ENCODE measurements at places on chromosomes 4 and X. TPM values are rescaled to one million over a fixed set of nuclear protein-coding genes. Genes with fewer than 3 reads are reported as not detected.

The CLGN gene
- not detected for total RNA-seq

The DKK2 gene
- total RNA-seq: not detected

The SLC9A7 gene
- total RNA-seq: 10.8 TPM

The UGT2B7 gene
- not detected for total RNA-seq

The MAGEC3 gene
- not detected for total RNA-seq

The SEL1L3 gene
- 91.3 TPM for total RNA-seq

The C4orf50 gene
- total RNA-seq: 1.2 TPM

The LARP7 gene
- 47.0 TPM for total RNA-seq

The BGN gene
- not detected for total RNA-seq

The RPS6KA6 gene
- total RNA-seq: 0.05 TPM

The HTR2C gene
- total RNA-seq: not detected

The ETDA gene
- total RNA-seq: not detected

The COX7B2 gene
- total RNA-seq: not detected

- no peaks in the 10 kb centered on the region for H3K36me3 ChIP-seq
- H3K27ac ChIP-seq: no peak overlapping the region
- no peaks in the 10 kb centered on the region for H3K4me1 ChIP-seq
- DNase-seq: no peak
- H3K27me3 ChIP-seq: peaks cover 4% of the 10 kb centered on the region
- no peak overlapping the region for H3K4me3 ChIP-seq
Measured at GRCh38 chr4:158192439-158193158, 17.7 kb upstream of the TMEM144 start.

GRCh38 chr4:74037076-74037955 is 1.2 kb downstream of the CXCL3 start:
- no peak overlapping the region for H3K27ac ChIP-seq
- peaks cover 40% of the 10 kb centered on the region for H3K27me3 ChIP-seq
- peaks cover 5% of the 10 kb centered on the region for H3K4me1 ChIP-seq
- peak overlapping the region; percentile 22 for H3K4me3 ChIP-seq

- no peak for DNase-seq
- H3K4me3 ChIP-seq: no peak overlapping the region
- H3K4me1 ChIP-seq: peaks cover 24% of the 10 kb centered on the region
Measured at GRCh38 chr4:1170156-1170975, 2.0 kb downstream of the SPON2 start.

- no peaks in the 10 kb centered on the region for H3K4me1 ChIP-seq
- no peaks in the 10 kb centered on the region for H3K27me3 ChIP-seq
- no peak for DNase-seq
- no peaks in the 10 kb centered on the region for H3K36me3 ChIP-seq
- no peak overlapping the region for H3K27ac ChIP-seq
Measured at GRCh38 chr4:144399927-144400326, 246.0 kb upstream of the HHIP start.

DNA sequence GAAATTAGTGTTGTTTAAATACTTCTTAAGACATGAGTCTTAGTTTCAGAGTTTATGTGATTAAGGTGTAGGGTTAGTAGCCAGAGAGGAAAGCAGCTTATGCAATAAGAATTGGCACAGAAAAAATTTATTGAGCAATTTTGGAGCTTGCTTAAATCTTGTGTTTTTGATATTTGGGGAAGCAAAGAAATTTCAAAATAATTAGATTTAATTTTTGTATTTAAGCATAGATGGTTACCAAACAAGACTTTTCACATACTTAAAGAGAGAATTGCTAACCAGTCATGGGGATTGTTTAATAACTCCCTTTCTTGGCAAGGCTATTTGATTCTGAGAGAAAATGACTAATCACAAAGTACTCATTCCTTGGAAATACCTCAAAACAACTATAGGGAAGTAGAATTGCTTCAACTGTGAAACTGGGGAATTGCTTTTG is 202.0 kb upstream of the GRID2 start:
- no peak for DNase-seq
- H3K36me3 ChIP-seq: no peaks in the 10 kb centered on the region

DNA sequence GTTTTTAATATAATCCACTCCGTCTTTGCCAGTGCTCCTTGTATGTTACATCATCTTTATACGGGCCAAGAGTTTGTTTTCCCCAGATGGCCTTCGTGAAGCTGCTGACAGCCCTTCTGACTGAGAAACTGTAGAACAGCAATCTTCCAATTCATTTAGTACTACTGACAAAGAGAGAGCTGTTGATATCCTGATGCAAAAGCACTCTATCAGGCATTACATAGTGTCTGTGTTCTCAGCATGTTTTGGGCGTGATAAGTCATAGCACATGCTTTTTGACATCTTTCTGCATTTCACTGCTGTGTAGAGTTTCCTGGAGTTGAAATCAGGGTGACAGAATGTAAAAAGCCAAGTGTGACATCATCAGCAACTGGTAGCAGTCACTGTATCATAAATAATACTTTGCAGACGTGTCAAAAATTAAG is 746.3 kb upstream of the FAM241A start:
- H3K4me3 ChIP-seq: no peak overlapping the region
- no peak overlapping the region for H3K27ac ChIP-seq
- no peaks in the 10 kb centered on the region for H3K27me3 ChIP-seq
- H3K4me1 ChIP-seq: no peaks in the 10 kb centered on the region

DNA sequence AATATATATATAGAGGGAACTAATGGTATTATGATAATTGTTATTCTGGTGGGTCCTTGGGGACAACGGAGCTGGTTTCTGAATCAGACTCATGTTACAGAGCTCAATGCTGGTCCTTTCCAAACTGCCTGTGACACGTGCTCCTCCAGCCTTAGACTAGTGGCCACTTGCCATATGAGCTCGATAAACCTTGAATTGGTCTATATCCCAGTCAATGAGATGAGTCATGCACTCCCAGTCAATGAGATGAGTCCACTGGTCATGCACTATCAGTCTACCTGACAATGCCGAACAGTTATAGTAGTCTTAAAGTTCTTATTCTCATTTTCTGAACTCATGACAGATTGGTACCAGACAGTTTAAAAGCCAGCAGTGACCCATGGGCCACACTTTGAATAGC is 325.2 kb downstream of the LDB2 start:
- no peaks in the 10 kb centered on the region for H3K4me1 ChIP-seq
- no peaks in the 10 kb centered on the region for H3K27me3 ChIP-seq
- DNase-seq: no peak
- no peaks in the 10 kb centered on the region for H3K36me3 ChIP-seq
- no peak overlapping the region for H3K27ac ChIP-seq

- no peaks in the 10 kb centered on the region for H3K4me1 ChIP-seq
- H3K4me3 ChIP-seq: no peak overlapping the region
- no peak for DNase-seq
- no peaks in the 10 kb centered on the region for H3K27me3 ChIP-seq
- no peaks in the 10 kb centered on the region for H3K36me3 ChIP-seq
- H3K27ac ChIP-seq: no peak overlapping the region
Measured at GRCh38 chrX:140180585-140180984, 215.3 kb upstream of the CXorf66 start.

- no peaks in the 10 kb centered on the region for H3K36me3 ChIP-seq
- H3K4me1 ChIP-seq: peaks cover 15% of the 10 kb centered on the region
- DNase-seq: no peak
- no peak overlapping the region for H3K27ac ChIP-seq
- no peak overlapping the region for H3K4me3 ChIP-seq
Measured at GRCh38 chr4:121112530-121112929, 40.2 kb upstream of the NDNF start.

- no peak for DNase-seq
- no peaks in the 10 kb centered on the region for H3K36me3 ChIP-seq
- no peak overlapping the region for H3K27ac ChIP-seq
Measured at GRCh38 chr4:76663824-76664223, 228.8 kb downstream of the SHROOM3 start.

- H3K27ac ChIP-seq: no peak overlapping the region
- no peak overlapping the region for H3K4me3 ChIP-seq
- no peak for DNase-seq
- no peaks in the 10 kb centered on the region for H3K27me3 ChIP-seq
- H3K36me3 ChIP-seq: no peaks in the 10 kb centered on the region
- H3K4me1 ChIP-seq: no peaks in the 10 kb centered on the region
Measured at GRCh38 chrX:119389214-119389613, 9.9 kb upstream of the SLC25A43 start.

GRCh38 chr4:24598025-24598424 is 13.7 kb upstream of the DHX15 start:
- no peak overlapping the region for H3K27ac ChIP-seq
- peaks cover 8% of the 10 kb centered on the region for H3K27me3 ChIP-seq
- no peak overlapping the region for H3K4me3 ChIP-seq
- no peak for DNase-seq

- H3K4me3 ChIP-seq: no peak overlapping the region
- DNase-seq: no peak
- no peaks in the 10 kb centered on the region for H3K27me3 ChIP-seq
- H3K36me3 ChIP-seq: no peaks in the 10 kb centered on the region
- H3K4me1 ChIP-seq: no peaks in the 10 kb centered on the region
Measured at GRCh38 chr4:83917572-83917971, 381.7 kb downstream of the GPAT3 start.

GRCh38 chr4:36321176-36321575 is 39.8 kb downstream of the DTHD1 start:
- H3K27ac ChIP-seq: peak overlapping the region; percentile 51
- peaks cover 77% of the 10 kb centered on the region for H3K4me1 ChIP-seq
- H3K4me3 ChIP-seq: no peak overlapping the region
- H3K27me3 ChIP-seq: peaks cover 2% of the 10 kb centered on the region
- H3K36me3 ChIP-seq: peaks cover 16% of the 10 kb centered on the region

All from activated CD4-positive, alpha-beta memory T cell treated with anti-CD3 and anti-CD28 coated beads, Interleukin-2, amount 10 ng/mL, durations not matched to agents 7 days and 5 days (primary cell).